ENCODE measurements at places on chromosomes 1 and 21.

GRCh38 chr1:100353071-100353801, 930 bp downstream of the CDC14A start:
- peak; percentile 83 for DNase-seq

DNA sequence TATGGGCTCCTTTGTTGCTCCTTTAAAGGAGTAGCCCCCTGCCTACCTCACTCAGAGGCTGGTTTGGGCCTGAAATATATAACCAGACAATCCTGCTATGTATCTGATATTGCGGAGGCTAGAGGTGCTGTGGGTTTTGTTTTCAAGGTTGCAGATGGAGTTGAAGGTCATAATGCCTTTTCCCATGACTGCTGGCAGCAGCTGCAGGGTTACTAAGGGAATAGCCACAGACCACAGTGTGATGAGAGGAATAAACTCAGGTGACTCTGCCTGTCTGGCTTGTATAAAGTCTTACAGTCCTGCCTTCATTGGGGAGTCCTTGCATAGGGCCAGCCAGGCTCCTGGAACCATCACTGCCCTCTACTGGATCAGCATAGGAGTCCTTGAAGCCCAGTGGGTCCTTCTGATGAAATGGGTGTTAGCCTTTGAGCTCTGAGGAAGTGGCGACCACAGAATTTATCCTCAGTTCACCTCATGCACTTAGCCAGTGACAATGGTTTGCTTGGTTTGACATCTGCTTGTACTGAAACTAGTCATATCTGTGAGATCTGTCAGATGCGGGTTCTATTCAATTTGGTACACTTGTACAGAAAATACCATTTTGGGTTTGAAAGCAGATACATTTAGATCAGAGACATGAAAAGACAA, 174.4 kb upstream of the HMCN1 start:
- DNase-seq: peak; percentile 60

DNA sequence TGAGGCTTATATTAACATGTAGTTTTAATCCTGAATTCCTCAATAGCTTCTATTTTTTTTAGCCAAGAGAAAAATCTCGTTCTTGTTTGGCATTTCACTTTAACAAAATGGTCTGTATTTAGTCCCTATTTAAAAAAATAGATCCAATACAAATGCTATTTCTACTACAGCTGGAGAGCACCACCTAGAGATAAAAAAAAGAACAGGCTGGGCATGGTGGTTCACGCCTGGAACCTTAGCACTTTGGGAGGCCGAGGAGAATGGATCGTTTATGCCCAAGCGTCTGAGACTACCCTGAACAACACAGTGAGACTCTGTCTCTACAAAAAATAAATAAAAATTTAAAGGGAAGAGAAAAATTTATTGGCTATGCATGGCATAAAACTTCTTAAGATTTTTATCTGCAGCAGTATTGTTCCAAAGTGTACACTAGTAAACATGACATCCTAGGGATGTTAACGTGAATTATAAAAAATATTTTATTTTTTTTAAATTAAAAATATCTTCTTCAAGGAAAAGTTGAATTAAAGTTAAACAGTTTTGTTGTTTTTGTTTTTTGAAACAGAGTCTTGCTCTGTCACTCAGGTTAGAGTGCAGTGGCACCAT, 4.4 kb downstream of the ST7L start:
- DNase-seq: peak; percentile 43

- DNase-seq: peak; percentile 88
These were observed 697 bp downstream of the PRDM16 start for GRCh38 chr1:3069491-3070308.

DNA sequence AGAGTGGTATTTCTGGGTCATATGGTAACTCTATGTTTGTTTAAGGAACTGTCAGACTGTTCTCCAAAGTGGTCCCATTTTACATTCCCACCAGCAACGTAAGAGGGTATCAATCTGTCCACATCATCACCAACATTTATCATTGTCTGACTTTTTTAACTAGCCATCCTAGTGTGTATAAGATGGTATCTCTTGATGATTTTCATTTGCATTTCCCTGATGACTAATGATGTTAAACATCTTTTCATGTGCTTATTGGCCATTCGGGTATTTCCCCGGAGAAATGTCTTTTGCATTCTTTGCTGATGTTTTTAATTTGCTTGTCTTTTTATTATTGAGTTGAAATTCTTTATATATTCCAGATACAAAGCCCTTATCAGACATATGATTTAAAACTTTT, 370.1 kb upstream of the NR5A2 start:
- no peak for DNase-seq

DNA sequence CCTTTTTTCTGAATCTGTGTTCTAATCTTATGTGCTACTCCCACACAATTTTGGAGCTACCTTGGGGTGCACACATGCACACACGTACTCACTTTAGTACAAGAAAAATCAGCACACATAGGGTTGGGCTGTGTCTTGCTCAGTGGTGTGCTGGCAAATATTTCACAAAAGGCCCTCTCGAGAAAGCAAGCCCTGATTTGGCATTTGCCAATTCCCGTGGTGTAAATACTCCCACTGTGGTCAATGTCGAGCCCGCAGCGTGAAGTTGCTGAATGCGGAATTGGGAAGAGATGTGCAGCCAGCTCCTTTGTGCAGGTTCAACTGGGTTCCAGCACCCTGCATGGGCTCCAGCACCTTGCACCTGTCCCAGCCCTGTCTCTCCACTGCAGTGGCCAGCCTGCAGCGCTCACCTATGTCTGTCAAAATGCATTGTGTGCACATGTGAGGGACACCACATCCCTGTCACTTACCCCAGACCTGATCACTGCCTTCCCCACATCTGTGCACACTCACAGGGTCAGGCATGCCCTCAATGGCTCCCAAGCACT, 78.4 kb upstream of the WNT4 start:
- DNase-seq: no peak

GRCh38 chr1:48552420-48552819, 80.4 kb upstream of the SPATA6 start:
- DNase-seq: peak; percentile 36

DNA sequence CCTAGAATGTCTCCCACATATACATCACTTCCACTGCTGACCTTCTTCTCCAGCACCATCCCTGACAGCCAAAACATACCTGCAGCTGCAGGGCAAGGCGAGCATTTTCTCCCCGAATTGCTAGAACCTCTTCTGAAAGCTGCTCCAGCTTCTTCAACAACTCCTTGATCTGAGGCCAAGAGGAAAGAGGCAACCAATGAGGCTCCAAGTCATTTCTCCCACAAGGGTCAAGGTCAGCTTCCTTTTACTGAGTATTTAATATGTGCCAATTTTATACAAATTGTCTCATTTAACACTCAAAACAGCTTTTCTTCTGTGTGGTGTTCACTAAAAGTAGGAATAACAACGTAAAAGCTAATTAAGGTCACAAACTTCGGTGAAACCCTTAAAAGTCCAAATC, 9.4 kb upstream of the PIAS3 start:
- DNase-seq: no peak

DNA sequence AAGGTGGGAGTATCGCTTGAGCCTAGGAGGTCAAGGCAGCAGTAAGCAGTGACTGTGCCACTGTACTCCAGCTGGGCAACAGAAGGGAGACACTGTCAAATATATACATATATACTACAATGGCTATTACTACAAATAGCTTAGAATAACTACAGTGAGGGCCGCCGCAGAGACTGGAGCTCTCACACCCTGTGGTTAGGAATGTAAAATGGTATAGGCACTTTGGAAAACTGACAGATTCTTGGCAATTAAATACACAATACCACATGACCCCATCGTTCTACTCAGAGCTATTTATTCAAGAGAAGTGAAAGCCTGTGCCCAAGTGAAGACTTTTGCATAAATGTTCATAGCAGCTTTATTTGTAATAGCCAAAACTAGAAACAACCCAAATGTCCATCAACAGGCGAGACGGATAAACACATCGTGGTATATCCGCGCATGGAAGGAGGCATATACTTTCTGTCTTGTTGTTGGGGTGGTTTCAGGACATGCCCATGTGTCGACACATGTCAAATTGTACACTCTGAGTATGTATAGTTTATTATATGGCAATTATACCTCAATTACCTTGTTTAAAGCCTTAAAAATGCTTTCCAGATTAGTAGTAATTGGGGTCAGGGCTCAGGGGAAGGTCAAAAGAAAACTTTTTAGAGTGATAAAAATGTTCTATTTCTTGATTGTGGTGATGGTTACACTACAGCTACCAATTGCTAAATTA, 123.4 kb downstream of the RIPK4 start:
- no peak for DNase-seq

DNA sequence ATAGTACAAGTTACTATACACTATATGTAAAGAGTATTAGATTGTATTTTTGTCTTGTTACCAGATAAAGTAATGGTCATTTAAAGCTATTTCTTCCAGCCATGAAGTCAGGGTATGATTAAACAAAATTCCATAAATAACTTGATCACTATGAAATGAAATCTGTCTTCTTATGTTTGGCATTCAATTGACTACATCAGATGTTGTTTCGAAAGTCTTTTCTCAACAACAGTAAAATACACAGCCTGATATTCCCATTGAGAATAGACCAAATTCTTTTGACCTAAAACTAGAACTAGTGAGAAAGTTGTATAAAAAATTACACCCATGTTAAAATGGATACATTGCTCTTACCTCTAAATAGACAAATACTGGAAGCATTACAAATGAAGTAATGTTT, 134.6 kb upstream of the ADAMTS5 start:
- no peak for DNase-seq

GRCh38 chr1:218249338-218250140, 35.6 kb upstream of the RRP15 start:
- no peak for DNase-seq

DNA sequence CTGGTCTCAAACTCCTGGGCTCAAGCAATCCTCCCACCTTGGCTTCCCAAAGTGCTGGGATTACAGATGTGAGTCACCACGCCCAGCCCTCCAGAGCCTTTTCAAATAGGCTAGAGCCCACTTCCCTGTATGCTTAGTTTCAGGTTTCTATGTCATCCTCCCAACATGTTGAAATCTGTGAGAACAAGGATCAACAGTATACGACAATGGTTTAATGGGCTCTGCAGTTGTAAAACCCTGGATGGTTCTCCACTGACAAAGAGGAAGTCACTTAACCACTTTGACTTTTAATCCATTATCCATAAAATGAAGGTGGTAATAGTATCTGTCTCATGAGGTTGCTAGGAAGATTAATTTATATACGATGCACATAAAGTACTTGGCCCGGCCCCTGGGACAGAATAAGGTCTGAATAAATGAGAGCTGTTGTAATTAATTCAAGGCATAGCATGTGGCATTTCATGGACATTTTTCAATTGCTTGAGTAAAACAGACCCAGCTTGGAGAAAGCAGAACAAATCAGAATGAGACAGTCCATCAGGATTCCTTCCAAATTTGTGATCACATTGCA, 113.9 kb upstream of the ZNF648 start:
- DNase-seq: no peak

DNA sequence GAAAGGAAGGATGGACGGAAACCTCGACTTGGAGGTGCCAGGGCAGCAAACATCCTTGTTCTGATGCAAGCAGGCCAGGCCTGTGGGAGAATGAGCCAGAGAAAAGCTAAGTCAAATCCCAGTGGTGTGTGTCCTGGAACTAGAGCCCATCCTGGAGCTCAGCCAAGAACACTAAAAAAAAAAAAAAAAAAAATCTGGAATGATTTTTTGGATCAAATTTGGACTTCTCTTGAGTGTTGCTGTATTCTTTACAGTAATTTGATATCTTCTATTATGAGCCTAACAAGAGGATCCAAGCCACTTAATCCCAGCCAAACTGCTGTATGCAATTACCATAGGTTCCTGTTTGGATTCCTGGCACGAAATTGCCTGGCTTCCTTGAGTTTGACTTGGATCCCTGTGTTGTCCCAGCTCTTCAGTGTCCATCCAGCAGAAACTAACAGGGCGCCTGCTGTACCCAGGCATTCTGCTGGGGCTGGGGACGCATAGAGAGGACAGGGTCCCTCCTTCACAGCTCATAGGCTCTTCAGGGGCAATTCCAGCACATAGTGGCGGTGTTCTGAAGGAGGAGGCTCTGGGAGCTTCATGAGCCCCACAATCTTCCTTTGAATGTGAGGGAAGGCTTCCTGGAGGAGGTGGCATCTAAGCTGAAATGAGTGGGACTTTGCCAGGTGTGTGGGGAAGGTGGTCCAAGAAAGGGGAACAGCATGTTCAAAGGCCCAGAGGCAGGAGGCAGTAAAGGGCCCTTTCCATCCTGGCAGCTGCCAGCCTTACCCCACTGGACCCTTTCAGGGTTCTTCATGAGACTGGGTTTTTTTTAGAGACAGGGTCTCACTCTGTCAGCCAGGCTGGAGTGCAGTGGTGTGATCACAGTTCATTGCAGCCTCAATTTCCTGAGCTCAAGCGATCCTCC, 24.7 kb downstream of the EPHX1 start:
- no peak for DNase-seq

DNA sequence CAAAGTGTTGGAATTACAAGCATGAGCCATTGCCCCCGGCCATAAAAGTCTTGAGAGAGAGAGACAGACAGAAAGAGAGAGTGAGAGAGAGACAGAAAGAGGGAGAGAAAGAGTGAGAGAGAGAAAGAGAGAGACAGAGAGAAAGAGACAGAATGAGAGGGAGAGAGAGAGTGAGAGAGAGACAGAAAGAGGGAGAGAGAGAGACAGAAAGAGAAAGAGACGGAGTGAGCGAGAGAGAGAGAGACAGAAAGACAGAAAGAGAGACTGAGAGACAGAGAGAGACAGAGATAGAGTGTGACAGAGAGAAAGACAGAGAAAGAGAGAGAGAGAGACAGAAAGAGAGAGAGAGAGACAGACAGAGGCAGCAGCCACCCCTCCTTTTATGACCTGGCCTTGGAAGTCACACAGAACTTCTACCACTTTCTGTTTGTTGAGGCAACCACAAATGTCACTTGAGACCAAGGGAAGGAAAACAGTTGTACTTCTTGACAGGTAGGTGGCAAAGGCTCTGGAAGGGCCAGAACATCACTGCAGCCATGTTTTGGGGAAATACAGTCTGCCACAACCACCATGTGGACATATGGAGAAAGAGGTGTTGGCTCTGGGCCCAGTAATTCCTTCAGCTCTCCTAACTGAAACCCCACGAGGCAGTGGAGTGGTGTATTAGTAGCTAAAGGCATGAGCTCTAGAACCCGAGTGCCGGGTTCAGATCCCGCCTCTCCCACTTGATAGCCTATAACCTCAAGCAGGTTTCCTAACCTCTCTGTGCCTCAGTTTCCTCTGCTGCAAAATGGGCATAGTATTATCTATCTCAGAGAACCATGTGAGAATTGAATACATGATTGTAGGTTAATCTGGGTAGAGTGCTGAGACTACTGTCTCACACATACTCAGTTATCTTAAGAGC, 50.6 kb downstream of the TNFRSF8 start:
- DNase-seq: no peak

- DNase-seq: no peak
These were observed 7.7 kb upstream of the KLF17 start for GRCh38 chr1:44110916-44111315.

- no peak for DNase-seq
These were observed 84.2 kb downstream of the RABGAP1L start for GRCh38 chr1:174243451-174244000.

GRCh38 chr1:200415227-200415626, 5.4 kb upstream of the ZNF281 start:
- no peak for DNase-seq

- DNase-seq: no peak
These were observed 25.9 kb upstream of the HOOK1 start for GRCh38 chr1:59788825-59789224.

GRCh38 chr1:160437432-160438316, 37.3 kb downstream of the VANGL2 start:
- DNase-seq: no peak

GRCh38 chr1:43786960-43787359, 79.6 kb downstream of the ST3GAL3 start:
- no peak for DNase-seq
